ENCODE measurements at places on chromosomes 1 and 21.
A peak's percentile ranks its signal among the peaks of the same experiment; 100 is the strongest.

DNA sequence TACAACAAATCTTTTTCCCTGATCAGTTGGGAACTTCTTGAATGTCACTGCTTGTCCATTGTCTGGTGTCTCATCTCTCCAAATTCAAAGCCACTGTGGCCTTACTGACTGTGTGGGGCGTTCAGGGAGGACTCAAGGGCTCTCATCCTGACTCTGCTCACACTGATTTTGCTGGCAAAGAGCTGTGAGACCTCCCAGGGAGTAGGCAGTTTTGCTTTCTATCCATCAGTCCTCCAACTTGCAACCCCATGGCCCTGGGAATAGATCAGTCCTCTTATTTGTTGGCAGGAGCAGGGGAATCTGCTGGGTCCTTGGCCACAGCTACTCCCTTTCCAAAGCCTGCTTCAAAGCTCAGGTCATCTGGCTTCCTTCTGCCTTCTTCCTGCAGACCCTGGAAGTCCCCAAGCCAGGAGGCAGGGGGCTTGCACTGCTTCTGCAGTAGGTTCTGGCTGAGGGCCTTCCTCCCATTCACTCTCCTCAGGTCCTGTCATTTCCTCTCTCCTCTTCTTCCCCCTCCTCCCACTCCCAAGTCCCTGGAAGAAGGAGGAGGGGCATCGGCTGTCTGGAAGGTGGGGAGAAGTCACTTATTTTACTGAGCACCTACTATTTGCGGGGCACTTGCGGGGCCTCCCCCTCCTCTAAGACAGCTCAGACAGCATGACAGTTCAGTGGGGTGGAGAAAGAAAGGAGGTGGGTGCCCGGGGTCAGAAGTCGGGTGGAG lies 876 bp upstream of the NAV1 start:
- no peak for DNase-seq

- no peak for DNase-seq
Measured at GRCh38 chr21:33278721-33279120, 12.6 kb downstream of the IL10RB start.

GRCh38 chr1:214186103-214186824 lies 94.7 kb upstream of the SMYD2 start:
- DNase-seq, result no peak

GRCh38 chr1:82612986-82613385 lies 812.3 kb downstream of the ADGRL2 start:
- no peak for DNase-seq

GRCh38 chr1:155938220-155938627 lies 3.2 kb upstream of the RXFP4 start:
- peak; percentile 63 for DNase-seq

DNA sequence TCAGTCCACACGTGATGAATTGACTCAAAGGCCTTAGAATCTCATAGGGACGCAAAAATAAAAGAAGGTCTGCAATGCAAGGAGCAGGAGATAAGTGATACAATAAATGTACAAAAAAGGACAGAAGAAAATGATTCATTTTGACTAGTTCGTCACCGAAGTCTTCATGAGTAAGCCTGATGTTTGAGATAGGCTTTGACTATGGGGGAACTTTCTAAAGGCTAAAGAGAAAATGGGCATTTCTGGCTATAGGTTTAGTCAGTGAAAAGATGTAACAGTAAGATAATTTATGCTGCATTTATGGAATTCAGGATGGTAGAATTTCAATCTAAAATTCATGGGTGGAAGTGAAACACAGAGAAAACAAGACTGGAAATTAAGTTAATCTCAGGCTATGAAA lies 163.0 kb downstream of the ADGRL4 start:
- no peak for DNase-seq

- DNase-seq, result no peak
Measured at GRCh38 chr1:215321802-215322201, 239.3 kb downstream of the KCNK2 start.

GRCh38 chr1:167500283-167500860 lies 18.0 kb downstream of the CD247 start:
- DNase-seq, result no peak

DNA sequence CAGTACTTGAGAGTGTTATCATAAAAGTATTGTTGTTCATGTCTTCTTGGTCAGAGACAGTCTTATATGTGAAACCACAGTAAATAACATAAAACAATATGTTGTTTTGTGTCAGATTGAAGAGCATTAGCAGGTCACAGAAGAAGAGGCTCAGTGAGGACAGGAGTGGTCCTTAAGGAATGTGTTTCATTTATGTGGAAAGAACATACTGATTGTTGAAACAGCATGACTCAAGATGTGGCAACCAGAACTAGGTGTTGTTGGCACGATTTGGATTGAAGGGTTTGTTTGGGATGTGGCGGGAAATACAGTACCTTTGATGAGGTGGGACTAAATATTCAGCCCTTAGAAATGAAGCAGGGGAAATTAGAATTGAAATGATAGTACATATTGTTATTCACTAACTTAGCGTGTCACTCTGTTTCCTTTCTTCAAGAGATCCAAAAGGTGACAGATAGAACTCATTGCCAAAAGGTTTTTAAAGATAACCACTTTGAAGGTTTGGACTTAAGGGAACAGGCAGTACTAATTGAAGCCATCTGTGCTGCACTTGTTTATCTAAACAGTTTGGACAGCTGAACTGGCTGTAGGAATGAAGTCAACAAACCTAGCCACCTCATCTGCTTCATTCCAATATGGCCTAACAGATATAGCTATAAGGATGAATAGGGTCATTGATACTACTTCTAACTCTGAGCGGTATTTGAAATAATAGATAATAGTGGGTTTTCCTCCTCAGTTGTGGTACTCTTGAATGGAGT lies 14.4 kb downstream of the RALGPS2 start:
- peak; percentile 8 for DNase-seq

DNA sequence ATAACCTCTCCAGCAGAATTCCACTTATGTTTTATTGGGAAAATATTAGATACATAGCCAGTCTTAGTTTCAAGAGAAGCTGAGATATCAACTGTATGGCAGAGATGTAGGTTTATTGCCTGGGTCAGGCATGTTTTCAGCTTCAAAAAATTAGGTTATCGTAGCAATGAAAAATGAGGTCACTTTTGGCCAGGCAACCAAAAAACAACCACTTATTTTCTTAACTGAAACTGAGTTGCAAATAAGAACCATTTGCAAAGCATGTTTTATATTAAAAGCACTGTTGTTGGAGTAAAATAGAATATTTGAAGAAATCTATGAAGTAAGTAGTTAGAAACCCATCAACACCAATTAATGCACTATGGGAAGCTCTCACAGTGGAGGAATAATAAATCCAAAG lies 5.5 kb upstream of the OR6Y1 start:
- DNase-seq, result no peak

- DNase-seq, result peak; percentile 86
Measured at GRCh38 chr1:27602462-27603308, 1.3 kb downstream of the AHDC1 start.

All from GM03348 (cell line).